ENCODE measurements at places on chromosomes 16 and 17. TPM values are rescaled to one million over a fixed set of nuclear protein-coding genes. Genes with fewer than 3 reads are reported as not detected.
A peak's percentile ranks its signal among the peaks of the same experiment; 100 is the strongest.

KRTAP3-1 gene
- not detected for total RNA-seq

DNA sequence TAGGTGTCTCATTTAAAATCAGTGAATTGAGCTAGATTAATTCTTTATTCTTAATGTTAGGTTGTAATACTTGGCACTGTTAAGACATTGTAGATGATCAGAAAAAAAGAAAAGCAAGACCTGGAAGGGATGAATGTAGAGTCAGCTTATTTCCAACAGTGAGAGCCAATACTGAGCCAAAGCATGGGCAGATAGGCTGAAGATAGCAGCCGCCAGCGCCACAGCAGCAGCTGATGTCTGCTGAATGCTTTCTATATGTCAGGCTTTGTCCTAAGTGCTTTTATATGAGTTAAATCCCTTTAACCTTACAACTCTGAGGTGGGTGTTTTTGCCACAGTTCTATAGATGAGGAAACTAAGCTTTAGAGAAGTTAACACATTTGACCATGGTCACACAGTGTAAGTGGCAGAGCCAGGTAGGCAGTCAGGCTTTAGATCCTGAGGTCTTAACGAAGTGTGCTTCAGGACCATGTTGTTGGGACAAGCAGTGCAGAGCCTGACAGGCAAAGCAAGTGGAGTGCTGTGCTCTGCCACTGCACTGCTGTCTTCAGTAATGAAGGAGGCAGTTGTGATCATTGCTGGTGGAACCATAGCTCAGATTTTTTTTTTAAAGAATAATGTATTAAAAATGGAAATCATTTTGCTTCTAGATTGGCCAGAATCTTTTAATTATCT lies 25.9 kb downstream of the TNRC6A start:
- DNase-seq: no peak

GRCh38 chr17:9050801-9051401 lies 29.6 kb downstream of the NTN1 start:
- no peak for DNase-seq

PYDC1 gene
- total RNA-seq: 0.41 TPM

DNA sequence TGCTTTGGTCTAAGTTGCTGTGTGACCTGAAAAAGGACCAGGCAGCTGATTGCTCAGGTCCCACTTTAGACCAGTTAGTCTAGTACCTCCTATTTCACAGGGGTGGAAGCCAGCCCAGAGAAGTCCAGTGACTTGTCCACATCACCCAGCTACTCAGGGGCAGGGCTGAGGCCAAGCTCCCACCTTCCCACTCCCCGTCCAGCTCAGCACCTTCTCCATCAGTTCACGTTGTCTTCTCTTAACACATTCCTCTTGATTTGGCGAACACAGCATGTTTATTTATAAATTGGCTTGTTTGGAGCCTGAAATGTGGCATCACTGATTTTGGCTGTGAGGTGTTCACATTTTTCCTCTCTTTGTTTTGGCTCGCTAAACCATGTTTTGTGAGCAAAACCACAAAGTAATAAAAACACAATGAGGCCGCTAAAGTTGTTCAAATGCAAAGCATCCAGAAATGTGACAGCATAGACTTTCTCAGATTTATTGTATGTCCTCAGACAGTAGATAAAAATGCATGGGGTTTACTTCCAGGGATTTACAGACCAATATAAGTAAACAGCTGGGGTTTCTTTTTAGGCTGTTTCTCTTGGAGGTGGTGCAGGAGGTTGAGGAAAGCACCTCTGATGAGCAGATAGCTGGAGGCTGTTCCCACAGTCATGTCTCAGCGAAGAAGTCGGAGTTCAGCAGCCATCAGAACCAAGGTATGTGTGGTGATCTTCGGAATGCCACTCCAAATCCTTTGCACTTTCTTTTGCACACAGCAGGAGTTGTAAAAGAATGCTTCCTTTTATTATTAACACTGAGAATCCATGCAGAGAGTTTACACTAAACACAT lies 88.4 kb downstream of the PLXDC1 start:
- no peak for DNase-seq

DNA sequence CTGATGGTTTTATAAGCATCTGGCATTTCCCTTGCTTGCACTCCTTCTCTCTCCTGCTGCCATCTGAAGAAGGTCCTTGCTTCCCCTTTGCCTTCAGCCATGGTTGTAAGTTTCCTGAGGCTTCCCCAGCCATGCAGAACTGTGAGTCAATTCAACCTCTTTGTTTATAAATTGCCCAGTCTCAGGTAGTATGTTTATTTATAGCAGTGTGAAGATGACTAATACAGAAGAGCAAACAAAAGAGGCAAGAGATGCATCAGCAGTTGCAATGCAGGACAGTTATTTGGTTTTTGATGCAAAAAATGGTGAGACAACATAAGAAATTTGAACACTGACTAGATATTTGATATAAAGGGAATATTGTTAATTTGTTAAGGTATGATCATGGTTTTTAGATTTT lies 16.8 kb downstream of the TMEM100 start:
- no peak for DNase-seq

GRCh38 chr17:55340176-55340575 lies 75.4 kb downstream of the HLF start:
- DNase-seq: no peak

- peak; percentile 74 for DNase-seq
These were observed 25.1 kb downstream of the MINK1 start for GRCh38 chr17:4858068-4858881.

DNA sequence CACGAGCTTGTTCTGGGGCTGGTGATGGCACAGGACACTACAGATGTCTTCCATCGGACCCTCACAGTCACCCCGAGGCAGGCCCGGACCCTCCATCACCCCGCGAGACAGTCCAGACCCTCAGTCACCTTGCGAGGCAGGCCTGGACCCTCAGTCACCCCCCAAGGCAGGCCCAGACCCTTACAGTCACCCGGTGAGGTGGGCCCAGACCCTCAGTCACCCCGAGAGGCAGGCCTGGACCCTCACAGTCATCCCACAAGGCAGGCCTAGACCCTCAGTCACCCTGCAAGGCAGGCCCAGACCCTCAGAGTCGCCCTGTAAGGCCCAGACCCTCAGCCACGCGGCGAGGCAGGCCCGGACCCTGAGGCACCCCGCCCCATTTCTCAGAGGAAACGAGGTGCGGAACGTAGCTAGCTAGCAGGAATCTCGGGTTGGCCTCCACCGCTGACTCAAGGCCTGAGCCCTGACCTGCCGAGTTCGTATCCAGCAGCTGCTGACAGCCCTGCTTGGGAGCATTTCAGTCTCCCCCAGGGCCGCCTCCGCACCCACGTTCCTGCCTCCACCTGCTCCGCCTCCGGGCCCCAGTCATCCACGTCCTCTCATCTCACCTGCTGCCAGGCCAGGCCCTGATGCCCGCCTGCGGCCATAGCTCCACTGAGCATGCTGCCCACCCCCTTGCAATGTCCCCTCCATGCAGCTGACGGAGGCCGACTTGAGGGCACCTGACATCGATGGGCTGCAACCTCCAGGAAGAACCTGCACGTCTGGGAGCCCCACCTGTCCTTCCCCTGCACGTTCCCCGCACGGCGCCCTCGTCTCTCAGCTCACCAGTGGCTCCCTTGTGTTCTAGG lies 28.7 kb downstream of the RPH3AL start:
- no peak for DNase-seq

ADAM11 gene
- total RNA-seq: 14.7 TPM

DNA sequence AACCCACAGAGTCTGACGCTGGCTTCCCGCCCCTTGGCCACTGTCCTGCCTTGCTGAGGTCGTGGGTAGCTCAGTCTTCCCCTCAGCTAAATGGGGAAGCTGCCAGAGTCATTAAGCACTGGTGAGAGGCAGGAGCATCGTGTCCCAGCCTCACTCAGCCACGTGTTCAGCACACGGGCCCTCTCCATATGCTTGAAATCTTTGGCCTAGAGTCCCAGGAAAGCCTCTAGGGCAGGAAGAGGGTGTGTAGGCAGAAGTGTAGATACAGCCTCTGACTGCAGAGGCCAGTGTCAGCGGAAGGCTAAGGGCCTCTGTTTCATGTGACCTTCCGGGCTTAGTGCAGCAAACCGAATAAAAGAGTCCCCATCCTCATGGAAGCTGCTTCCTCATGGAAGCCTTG lies 4.1 kb downstream of the DHODH start:
- no peak for DNase-seq

GRCh38 chr17:77772461-77772897 lies 186.0 kb upstream of the TNRC6C start:
- DNase-seq: no peak

C17orf78 gene
- not detected for total RNA-seq

- DNase-seq: peak; percentile 98
These were observed 59.6 kb downstream of the WSB1 start for GRCh38 chr17:27353461-27354050.

DNA sequence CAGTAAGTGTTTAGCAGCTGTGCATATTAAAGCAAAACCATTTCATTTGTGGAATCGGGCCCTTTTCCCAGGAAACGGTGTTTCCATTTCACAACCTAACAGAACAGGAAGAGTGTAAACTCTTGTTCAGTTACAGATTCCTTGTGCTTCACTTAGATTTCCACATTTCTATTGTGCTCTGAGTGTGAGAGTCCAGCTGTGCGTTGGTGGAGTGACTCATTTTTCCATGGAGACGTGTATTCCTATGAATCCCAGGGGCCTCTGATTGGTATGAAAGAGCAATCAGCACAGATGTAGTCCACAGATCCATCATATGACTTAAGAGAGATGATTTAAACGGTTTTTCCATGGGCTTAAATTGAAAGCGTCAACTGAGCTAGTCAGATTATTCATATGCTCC lies 13.3 kb upstream of the CAVIN1 start:
- no peak for DNase-seq

- peak; percentile 70 for DNase-seq
These were observed 8.1 kb upstream of the EFCAB13 start for GRCh38 chr17:47315451-47316266.

NPIPB4 gene
- total RNA-seq: 38.3 TPM

CCL22 gene
- total RNA-seq: not detected

GRCh38 chr17:10871914-10872313 lies 34.0 kb upstream of the PIRT start:
- no peak for DNase-seq

GRCh38 chr17:57001541-57001940 lies 23.6 kb downstream of the SCPEP1 start:
- no peak for DNase-seq

DNA sequence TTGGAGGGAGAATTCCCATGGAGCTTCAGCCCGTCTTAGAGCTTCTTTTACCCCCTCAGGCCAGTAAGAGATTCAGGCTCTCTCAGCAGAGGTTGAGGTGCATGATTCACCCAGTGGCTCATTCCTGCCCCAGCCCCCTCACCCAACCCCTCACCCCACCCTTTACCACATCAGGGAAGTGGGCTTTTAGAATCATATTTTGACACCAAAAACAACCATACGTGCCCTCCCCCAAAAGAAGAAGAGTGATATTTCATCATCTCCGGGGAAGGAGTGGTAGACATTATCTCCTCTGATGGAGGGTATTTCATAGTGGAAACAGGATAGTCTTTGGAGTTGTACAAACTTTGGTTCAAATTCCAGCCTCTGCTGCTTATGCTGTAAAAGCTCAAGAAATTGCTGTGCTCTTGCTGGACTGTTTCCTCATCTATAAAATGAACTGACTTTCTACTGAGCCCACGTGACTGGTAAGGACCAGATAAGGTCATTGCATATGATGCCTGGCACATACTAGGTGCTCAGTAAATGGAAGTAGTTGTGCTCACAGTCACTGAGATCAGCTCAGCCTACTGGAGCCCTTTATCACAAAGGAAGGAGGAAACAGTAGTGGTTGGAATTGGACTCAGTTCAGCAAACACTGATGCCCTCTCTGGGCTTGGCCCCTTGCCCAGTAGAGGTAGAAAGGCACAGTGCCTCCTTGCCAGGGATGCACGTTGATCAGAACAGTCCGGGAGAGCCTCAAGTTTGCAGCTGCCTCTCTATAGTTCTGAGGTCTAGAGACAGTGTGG lies 18.3 kb upstream of the CCL5 start:
- no peak for DNase-seq

DNA sequence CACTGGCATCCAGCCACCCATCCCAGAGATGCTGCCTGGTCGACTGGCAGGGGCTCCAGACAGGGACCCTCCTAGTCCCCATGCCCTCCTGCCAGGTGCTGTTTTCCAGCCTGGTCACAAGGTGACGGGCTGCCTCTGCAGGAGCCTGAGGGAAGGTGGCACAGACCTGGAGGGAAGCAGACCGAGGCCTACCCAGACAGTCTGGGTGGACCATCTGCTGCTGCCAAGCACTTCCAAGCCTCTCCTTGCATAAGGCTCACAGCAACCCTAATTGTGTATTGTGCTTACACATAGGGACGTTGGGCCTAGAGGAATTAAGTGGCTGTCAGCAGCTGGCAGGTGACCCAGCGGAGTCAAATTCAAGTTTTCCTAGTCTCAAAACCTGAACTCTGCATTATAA lies 90.1 kb upstream of the KCNJ18 start:
- no peak for DNase-seq

GDPD1 gene
- total RNA-seq: 54.2 TPM

- no peak for DNase-seq
These were observed 91.7 kb downstream of the LITAF start for GRCh38 chr16:11495066-11495407.

- DNase-seq: no peak
These were observed 2.3 kb downstream of the MYO15B start for GRCh38 chr17:75589919-75590303.
